ENCODE measurements at places on chromosomes 16 and 17. TPM values are rescaled to one million over a fixed set of nuclear protein-coding genes. Genes with fewer than 3 reads are reported as not detected.
A peak's percentile ranks its signal among the peaks of the same experiment; 100 is the strongest.

DNA sequence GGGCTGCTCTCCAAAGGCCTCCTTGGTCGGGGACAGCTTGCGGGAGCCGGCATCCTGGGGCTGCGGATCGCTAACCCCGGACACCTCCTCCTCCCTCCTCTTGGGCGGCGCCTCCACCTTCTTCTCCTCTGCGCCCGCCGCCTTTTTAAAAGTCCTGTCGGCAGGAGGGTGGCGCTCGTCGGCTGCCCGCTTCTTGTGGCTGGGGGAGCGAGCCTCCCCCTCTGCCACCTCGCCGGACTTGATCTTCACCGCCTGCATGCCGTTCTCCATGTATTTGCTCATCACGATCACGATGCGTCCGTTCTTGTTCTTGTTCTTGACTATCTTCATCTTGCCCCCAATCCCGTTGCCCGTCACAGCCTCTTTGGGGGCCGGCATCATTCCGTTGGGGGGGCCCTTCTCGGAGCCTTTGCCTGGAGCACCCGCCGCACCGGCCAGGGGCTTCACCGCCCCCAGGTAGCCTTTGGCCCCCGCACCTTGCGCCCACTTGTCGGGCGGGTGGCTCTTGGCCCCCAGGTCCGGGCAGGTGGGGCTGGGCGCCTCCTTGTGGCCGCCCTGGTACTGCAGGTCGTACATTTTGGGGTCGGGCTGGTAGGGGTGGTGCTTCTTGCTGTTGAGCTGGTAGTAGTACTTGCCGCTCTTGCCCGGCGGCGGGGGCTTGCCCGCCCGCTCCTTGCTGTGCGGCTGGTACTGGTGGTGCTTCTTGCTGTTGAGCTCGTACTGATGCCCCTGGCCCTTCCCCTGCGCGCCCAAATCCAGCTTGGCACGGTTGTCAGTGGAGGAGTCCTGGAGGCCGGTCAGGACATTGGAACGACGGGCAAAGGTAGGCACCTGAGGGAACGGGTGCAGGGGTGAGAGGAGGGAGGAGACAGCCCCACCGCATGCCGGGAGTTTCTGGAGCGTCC is 4.4 kb downstream of the CBX4 start:
- no peak for ATAC-seq

The SMURF2 gene
- 17.6 TPM for total RNA-seq

GRCh38 chr16:28189245-28189644 is 22.5 kb downstream of the XPO6 start:
- ATAC-seq, result no peak

- no peak for ATAC-seq
Observed at GRCh38 chr17:55435408-55435807, 13.8 kb upstream of the MMD start.

The DNAH17 gene
- 0.43 TPM for total RNA-seq

DNA sequence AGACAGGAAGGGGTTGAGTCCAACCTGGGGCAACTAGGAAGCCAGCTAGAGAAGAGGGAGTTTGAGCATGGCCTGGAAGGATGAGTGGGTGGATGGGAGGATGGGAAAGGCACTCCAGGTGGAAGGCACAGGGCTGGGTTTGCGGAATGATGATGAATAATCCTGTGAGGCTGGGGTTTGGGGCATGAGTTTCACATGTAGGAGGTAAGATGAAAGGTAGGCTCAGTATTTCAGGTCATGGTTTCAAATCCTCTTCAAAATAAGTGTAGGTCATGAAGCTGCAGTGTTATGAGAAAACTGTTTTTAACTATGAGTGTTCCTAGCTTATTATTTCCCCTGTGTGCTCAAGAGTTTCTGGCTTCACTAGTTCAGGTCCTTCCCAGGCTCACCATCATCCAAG is 130.3 kb downstream of the SKAP1 start:
- no peak for ATAC-seq

GRCh38 chr17:2233441-2233947 is 70.1 kb downstream of the SMG6 start:
- ATAC-seq, result peak; percentile 85

GRCh38 chr17:57315061-57316015 is 59.0 kb downstream of the MSI2 start:
- ATAC-seq, result no peak

GRCh38 chr16:57343221-57343620 is 15.4 kb upstream of the CCL22 start:
- ATAC-seq, result no peak

- no peak for ATAC-seq
Observed at GRCh38 chr17:34140006-34140405, 115.1 kb upstream of the CCL2 start.

Measured in motor neuron (in vitro differentiated cells).